Activated CD8-positive, alpha-beta T cell treated with anti-CD3 and anti-CD28 coated beads for 36 hours (primary cell): ENCODE measurements at places on chromosomes 5 and 9. TPM values are rescaled to one million over a fixed set of nuclear protein-coding genes. Genes with fewer than 3 reads are reported as not detected.

The LURAP1L gene
- not detected for total RNA-seq

The SLC27A6 gene
- not detected for total RNA-seq

The AQP3 gene
- 2.6 TPM for total RNA-seq

DNA sequence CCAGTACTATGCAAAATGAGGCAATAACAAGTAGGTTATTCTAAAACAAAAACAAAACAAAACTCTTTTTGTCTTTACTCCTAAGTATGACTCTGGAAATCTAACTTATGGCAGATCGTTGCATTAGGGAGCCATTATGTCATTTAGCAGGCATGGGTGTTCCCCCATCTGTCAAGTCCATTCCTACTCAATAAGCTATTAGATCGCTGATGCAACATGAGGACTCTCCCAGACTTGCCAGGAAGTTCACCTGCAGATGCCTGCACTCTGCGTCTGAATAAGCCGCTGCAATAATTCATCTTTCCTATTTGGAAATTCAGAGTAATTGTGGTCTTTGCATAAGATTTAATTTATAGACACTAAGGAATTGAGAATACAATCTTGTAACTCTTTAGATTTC is 585.0 kb downstream of the KIF4B start:
- peaks cover 3% of the 10 kb centered on the region for H3K27me3 ChIP-seq
- no peak overlapping the region for H3K4me3 ChIP-seq
- no peak for DNase-seq
- no peak overlapping the region for H3K27ac ChIP-seq

GRCh38 chr5:133681896-133682295 is 69.6 kb upstream of the FSTL4 start:
- H3K4me3 ChIP-seq: no peak overlapping the region
- H3K27me3 ChIP-seq: peaks cover 15% of the 10 kb centered on the region
- no peaks in the 10 kb centered on the region for H3K4me1 ChIP-seq
- DNase-seq: no peak
- H3K27ac ChIP-seq: no peak overlapping the region

GRCh38 chr5:45189481-45189880 is 380.7 kb downstream of the MRPS30 start:
- H3K36me3 ChIP-seq: no peaks in the 10 kb centered on the region
- DNase-seq: no peak
- H3K27ac ChIP-seq: no peak overlapping the region
- no peaks in the 10 kb centered on the region for H3K27me3 ChIP-seq
- H3K4me1 ChIP-seq: no peaks in the 10 kb centered on the region

DNA sequence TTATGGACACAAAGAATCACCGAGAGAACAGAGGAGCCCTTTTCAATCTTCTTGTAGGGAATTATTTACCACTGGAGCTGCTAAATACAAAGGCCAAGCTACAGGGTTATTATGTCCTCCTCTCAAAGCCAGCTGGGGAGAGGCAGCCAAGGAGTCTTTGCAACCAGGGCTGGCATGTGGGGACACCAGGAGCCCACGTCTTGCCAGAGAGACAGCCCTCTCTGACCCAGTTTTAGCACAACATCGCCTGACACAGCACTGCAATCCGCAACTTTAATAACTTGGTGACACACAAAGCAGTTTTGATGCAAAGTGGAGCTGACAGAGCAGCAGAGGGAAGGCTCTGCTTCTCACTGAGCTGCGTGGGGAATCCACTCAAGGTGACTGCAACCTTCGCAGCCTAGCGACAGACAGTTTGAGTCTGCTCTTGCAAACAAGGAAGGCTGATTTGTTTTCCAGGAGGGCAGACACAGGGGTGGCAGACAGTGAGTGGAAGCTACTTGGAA is 33.6 kb downstream of the TLR4 start:
- H3K4me3 ChIP-seq: no peak overlapping the region
- H3K4me1 ChIP-seq: no peaks in the 10 kb centered on the region
- no peak overlapping the region for H3K27ac ChIP-seq
- no peak for DNase-seq
- H3K36me3 ChIP-seq: no peaks in the 10 kb centered on the region
- peaks cover 7% of the 10 kb centered on the region for H3K27me3 ChIP-seq

GRCh38 chr5:80620211-80620610 is 34.2 kb upstream of the MSH3 start:
- H3K27me3 ChIP-seq: no peaks in the 10 kb centered on the region
- H3K4me3 ChIP-seq: no peak overlapping the region
- DNase-seq: no peak
- H3K36me3 ChIP-seq: peaks cover 16% of the 10 kb centered on the region
- H3K4me1 ChIP-seq: no peaks in the 10 kb centered on the region
